ENCODE measurements at places on chromosomes 11 and 22. TPM values are rescaled to one million over a fixed set of nuclear protein-coding genes. Genes with fewer than 3 reads are reported as not detected.

DNA sequence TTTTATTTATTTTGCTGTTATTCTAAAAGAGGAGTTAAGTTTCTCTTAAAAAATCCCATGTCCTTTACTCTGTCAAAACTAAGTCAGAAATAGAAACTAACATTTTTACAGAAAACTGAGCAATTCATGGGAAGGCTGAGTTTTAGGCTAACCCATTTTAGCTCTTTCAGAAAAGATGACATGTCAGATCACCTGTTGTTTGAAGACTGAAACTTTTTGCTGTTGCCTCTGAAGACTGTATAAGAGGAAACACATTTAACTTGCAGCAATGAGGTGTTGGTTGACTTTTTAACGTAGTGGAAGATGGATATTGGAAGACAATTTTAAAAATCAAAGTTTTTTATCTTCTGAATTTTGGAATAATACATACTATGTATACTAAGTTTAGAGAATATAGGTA lies 115.4 kb downstream of the METTL15 start:
- no peak for DNase-seq

- no peak for DNase-seq
Measured at GRCh38 chr11:111283945-111284481, 14.3 kb upstream of the POU2AF3 start.

GRCh38 chr11:44149651-44150050 lies 54.2 kb downstream of the EXT2 start:
- no peak for DNase-seq

DNA sequence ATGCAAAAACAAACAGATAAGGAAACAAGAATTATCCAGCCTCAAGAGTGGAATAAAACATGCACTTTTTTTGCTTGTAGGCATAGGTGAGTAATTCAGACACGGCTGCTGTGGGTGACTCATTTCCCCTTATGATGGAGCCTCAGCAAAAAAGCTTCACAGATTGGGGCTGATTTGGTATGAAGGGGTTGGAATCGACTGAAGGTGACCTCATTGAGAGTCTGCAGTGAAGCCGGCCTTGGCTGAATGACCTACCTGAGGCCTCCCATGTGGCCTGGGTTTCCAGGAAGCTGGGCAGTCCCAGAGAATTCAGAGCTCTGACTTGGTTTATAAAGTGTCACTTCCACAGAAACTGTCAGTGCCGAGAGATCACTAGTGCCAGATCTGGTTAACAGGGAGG lies 34.2 kb upstream of the VPREB1 start:
- DNase-seq: no peak

DNA sequence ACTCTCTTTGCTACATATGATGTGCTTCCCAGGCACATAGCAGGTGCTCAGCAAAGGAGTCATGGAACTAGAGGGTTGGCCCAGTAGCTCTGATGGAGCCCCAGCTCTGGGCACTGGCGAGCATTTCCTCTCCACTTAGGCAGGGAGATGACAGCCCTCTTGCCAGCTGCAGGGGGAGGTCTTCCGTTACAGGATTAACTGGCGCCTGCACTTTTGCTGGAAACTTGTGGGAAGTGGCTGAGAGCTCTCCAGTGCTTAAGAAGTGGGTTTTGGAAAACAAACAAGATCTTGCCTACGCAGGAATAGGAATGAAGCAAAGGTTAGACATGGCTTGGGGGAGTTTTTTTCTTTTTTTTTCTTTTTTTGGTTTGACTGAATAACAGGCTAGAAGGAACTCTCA lies 75.5 kb downstream of the MICAL2 start:
- DNase-seq: no peak

DNA sequence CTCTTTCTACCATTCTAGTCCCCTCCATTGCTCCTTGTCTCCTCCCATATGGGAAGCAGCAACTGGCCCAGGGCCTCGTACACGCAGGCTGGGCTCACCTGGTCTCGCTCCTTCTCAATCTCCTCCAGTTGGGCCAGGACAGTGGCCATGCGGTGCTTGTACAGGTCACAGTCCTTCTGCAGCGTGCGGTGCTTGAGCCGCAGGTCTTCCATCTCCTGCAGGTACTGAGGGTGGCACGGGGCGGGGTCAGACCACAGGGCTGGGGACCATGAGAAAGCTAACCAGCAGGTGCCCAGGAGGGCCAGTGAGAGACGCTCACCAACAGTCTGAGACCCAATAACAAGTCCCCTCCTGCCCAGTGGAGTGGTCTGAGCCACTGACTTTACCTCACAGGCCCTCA lies 11.5 kb downstream of the CARD10 start:
- no peak for DNase-seq

- no peak for DNase-seq
Measured at GRCh38 chr11:130170345-130170744, 10.8 kb downstream of the ST14 start.

DNA sequence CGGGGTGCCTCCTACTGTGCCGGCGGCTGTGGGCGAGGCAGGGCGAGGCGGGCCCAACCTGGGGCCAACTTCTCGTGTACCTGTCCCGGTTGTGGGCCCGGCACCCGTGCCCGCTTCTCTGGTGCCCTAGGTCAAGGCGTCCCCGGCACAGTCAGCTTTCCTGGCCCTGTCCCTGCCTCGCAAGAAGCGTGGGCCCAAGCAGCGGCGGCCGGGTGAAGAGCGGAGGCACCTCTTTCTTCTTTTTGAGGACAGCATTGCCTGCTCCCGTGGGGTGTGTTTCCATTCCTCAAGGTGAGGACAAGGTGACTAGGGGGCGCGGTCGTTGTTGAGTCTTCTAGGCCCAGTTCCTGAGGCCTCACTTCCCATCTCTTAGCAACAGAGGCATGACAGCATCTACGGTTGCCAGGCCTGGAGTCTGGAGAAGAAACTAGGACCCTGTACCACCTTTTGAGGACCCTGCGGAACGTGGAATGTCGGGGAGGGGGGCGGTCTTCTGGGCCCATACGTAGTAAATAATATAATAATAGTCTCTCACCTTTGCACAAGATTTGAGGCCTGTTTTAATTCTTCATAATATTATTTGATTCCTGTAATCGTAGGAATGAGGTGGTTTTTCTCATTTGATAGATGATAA lies 418 bp downstream of the ACO2 start:
- no peak for DNase-seq

- DNase-seq: no peak
Measured at GRCh38 chr11:40328890-40329614, 1130.4 kb downstream of the LRRC4C start.

DNA sequence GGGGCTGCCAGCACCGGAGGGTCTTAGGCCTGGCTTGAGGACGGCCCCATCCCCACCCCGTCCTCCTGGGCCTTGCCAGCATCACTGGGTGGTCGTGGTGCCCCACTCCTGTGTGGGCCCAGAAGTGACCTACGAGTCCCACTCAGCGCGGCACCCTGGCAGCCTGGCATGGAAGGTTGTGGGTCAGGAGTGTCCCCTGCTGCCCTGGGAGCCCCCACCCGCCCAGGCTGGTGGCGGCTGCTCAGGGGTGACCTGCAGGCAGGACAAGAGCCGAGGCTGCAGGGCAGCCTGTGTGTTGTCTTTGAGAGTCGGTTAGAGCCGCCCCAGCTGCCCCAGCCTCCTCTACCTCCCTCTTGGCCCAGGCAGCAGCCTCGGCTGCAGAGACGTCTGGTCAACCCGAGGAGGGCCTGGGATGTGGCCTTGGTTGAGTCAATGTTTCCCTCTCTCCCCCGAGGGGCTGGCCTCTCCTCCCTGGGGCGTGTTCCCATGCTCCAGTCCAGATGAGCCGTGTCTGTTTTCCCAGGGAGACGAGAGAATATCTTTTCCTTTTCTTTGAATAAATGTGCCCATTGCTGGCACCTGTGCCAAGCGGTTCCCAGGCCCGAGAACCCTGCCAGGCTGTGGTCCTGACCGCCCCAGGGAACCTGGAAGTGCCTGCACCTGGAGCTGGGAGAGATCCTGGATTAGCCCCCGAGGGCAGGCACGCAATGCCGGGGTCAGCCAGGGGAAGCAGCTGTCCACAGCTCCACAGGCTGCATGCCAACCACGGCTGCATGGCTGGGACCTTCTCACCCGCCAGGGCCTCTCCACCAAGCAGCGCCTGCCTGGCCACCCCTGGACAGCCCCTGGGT lies 35.7 kb upstream of the MUC5AC start:
- peak; percentile 12 for DNase-seq

DNA sequence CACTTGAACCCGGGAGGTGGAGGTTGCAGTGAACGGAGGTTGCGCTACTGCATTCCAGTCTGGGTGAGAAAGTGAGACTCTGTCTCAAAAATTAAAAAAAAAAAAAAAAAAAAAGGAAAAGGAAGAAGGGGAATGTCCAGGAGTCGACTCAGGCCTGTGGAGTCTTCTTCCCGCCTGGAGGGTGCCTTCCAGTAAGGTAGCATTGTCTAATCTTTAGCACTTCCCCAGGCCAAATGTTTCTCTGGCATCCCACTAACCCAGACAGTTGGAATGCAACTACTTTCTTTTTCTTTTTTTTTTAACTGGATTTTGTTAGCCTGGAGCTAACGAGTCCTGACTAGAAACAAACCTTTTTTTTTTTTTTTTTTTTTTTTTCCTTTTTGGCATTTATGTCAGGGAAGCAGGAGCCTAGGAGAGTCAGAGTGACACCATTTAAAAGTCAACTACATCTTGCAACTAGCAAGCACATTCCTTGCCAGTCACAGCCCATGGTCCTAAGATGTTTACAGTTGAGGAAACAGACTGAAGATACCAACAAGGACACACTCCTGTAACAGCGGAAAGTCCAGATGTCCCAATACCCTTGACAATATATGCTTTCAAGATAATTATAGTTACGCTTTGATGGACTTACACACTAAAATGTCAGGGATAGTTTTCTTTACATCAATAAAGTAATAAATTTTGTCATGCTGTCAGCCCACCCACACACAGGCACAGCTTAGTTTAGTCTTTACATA lies 10.6 kb downstream of the PLET1 start:
- DNase-seq: no peak

DNA sequence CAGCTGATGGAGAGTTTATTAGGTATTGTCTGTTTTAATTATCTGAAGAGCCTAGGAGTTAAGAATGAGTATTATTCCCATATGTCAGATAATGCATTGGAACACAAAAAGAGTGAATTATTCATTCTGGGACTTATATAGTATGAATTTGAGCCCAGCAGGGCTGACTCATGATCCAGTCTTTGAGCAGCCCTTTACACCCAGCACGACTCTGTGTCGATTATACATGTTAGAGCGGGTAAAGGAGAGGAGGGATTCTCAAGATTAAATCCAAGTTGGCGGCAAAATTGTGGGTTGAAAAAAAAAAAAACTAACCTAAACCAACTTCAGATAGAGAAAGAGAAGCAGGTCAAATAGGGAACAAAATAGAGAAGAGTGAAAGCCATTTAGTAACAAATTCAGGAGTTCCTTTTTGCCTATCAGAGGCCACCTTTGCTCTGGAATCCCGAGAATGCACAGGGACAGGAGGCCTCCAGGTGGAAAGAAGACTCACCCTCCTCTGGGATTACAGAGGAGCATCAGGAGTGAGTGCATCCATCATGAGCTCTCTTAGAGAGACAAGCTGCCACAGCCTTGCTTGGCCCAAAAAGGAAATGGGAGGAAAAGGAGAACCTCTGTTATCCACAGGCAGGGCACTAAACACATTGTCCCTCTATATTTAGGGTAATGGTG lies 3.1 kb downstream of the MRGPRX1 start:
- no peak for DNase-seq

DNA sequence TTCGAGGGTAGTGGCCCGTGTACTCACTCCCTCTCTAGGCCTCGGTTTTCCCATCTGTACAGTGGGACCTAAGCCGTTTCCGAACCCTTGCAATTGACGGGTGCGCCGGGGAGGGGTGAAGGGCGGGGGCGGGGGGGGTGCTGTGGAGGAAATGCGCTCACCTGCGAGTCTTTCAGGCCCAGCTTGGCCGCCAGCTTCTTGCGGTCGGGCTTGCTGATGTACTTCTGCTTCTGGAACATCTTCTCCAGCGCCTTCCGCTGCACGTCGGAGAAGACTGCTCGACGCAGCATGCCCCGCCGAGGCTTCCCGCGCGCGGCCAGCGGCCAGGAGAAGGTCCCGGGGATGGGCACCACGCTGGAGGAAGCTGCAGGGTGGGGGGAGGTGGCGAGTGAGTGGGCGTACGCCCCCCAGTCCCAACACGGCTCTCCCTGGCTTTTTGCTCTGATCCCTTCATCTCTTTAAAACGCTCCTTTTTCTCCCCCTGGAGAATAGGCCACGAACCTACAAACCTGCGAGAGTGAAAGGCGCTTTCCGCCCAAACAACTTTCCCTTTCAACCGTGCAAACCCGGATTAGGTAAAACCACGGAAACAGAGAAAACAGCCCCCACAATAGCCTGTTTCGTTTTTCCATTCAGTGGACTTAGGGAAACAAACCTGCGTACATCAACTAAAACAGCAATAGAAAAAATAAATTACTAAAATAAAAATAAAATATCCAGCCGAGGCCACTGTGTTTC lies 3.2 kb downstream of the DBX1 start:
- DNase-seq: peak; percentile 15

Gene PRDM11
- 23.6 TPM for total RNA-seq

Gene SLC35F2
- 21.9 TPM for total RNA-seq

Gene PLAAT2
- not detected for total RNA-seq

Gene LINC01488
- total RNA-seq: not detected

Gene PHF21B
- total RNA-seq: not detected

Gene MCAM
- 0.20 TPM for total RNA-seq
